SW 1271 (cell line): ENCODE measurements at places on chromosomes 4 and X.

DNA sequence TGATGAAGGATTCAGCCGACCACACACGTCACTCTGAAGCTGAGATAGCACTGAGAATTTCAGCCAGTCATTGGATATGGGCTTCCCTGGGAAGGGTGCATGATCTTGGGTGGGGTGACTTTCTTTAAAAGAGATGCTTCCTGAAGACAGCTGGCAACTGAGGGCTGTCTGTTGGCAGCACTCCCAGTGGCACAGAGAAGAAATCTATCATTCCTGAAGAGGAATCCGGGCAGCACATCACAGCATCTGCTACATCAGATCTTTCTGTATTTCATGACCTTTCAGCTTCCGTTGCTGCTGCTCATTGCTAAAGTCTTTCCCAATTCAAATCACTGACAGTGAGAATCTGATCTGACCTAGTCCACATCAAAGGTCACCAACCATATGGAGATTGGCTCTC lies 193.8 kb upstream of the RBPJ start:
- DNase-seq = no peak

DNA sequence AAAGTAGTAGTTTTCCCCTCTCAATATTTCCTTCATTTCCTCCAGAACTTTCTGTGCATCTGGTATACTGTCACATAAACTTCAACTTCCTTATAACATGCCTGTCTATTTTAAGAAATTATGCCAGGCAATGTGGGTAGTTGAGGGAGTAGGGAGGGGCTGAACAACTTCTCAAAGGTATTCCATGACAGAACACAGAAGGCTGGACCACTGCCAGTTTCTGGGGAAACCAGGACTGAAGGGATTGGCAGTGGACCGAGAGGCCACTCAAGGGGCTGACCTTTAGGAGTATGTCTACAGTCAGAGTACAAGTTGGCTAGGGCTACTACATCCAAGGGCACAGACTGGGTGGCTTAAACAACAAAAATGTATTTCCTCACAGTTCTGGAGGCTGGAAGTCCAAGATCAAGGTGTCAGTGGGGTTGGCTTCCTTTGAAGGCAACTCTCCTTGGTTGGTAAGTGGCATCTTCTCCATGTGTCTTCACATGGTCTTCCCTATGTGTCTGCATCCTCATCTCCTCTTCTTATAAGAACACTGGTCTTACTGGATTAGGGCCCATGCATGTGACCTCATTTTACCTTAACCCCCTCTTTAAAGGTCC lies 6.9 kb downstream of the SH3RF1 start:
- no peak for DNase-seq

DNA sequence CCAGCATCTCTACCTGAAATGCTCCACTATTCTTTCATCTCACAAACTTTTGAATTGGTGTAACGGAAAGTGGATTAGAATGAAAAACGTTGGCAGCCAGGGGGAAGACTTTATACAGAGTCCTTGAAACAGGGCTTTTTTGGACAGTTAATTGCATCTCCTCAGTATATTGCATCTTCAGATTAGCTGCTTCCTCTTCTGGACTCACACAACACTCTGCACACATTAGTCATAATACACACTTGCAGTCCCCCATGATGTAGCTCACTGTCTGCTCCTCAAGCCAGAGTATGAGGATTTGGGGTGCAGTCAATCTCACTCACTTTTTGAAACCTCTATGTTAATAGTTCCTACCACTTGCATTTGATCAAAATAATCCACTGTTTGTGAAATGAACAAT lies 101.0 kb downstream of the ADGRA3 start:
- no peak for DNase-seq

GRCh38 chrX:88101968-88102367 lies 584.4 kb downstream of the KLHL4 start:
- DNase-seq = no peak

DNA sequence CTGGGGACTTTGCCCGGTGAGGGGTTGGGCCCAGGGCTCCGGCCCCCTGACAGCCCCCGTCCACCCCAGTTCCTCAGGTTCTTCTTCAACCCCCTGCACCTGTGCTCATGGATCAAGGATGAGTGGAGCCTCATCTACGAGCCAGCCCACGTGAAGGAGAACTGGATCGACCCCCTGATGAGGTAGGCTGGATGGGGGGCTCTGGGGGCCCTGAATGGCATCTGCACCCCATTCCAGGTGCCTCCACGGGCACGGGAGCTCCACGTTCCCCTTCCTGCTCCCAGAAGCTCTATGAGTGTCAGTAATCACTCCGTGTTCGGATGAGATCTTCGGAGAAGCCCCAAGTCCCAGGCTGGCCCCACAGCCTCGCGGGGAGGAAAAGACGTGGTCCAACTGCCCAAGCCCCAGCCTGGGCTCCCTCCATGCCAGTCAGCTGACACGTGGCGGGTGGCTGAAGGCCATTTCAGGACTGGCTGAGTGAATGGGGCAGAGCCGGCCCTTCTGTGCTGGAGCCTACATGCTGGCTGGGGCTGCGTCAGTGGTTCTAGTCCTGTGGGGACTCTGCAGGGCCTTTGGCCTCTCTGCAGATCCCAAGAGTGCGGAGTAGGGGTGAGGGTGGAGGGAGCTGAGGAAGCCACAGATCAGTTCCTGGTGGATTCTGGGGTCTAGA lies 24.4 kb downstream of the CFAP99 start:
- DNase-seq = no peak

DNA sequence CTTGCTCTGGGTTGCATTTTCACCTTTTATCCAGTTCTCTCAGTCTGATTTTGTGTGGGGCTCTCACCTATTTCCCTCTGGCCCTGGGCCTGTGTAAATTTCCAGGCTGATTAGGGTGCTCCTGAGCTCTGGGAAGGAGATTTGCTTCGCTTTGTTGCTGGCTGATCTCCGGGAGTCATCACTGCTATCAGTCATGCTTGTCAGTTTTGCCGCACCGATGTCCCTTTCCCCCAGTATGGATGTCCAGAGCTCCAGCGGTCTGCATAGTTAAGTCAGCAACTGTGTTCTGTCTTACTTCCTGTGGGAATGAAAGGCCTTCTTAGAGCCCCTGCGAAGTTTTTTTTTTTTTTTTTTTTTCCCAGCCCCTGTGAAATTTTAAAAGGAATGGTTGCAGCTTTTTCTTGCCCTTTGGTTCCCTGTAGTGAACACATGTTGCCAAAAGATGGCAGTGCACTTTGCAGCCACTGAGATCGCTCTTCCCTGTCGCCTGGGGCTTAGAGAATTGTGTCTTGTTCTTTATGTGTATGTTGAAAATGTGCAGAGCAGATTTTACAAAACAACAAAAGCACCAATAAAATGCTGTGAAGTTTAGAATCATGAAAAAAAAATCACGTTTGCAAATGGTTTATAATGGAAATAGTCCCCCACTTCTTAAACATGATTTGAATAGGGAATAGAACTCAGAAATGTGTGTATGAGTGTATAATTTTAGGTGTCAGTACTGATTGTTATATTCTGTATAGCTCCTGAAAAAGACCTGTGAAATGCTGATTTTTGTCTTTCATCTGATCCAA lies 109.1 kb upstream of the SLC4A4 start:
- DNase-seq = no peak

DNA sequence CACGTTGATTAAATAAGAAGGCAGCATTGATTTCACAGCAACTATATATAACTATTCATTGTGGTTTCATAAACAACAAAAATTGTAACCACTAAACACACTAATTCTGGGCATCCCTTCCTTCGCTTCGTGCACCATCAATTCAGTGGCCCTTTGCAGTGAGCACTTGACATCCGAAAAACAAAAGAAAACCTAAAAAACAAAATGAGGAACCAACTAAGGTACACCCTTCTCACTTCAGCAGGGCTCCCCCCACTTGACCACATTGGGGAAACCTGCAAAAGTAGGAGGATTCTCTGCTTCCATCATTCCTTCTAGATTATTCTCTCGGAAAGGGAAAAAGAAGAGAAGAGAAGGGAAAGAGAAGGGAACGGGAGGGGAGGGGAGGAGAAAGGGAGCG lies 28.3 kb downstream of the NBDY start:
- DNase-seq = no peak

GRCh38 chr4:100495074-100495473 lies 22.7 kb downstream of the EMCN start:
- DNase-seq = no peak

GRCh38 chr4:176307666-176307930 lies 12.2 kb upstream of the SPCS3 start:
- DNase-seq = no peak

GRCh38 chr4:108201774-108202173 lies 33.0 kb upstream of the LEF1 start:
- DNase-seq = no peak
